ENCODE measurements at places on chromosomes 12 and 14.

DNA sequence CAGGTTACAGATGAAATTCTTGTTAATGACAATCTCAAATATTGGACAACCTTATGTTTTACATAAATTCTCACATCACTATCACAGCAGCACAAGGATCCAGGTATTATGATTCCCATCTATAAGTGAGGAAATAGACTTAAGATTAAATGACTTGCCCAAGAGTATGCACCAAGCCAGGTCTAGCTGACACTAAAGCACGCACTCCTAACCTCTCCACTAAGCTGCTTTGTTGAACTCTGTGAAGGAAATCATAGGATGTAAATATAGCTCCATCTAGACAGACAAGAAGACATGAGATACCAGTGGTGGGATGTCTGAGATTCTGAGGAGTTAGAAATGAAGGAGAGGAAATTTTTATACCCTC, 87.9 kb downstream of the PHLDA1 start:
- DNase-seq = no peak

DNA sequence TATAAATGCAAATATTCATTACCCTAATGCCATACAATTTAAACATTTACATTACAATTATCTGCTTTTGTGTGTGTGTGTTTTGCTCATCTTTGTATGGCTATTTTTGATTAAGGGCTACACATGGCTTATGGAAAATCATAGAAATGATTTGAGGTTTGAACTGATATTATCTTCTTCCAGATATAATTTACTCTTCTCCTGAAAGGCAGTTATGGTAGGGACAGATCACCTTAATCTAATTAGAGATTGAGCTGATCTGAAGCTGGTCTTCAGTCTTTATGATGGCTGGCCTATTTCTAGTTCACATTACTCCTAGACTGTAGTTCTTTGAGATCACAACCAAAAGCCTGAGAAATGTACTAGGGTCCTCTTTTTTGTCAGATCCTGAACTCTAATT, 15.6 kb downstream of the ABHD12B start:
- no peak for DNase-seq

- no peak for DNase-seq
These were observed 438.4 kb downstream of the ADAMTS20 start for GRCh38 chr12:43113616-43114015.

DNA sequence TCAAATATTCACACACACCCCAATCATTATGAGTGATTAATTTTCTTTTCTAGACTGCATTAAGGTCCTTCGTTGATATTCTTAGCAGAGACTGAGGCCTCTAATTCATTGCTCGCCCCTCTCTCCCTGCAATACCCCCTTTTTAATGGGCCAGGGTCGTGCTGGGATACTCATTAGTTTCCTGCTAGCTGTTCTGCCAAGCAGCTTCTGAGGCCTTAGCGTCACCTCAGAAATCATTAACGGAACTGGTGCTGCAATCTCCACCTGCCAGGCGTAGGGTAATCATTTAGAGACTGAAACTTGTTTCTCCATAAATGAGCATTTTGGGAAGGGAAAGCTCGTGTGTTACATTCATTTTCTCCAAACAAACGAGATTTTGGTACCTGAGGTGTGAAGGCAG, 1054.7 kb downstream of the GALC start:
- no peak for DNase-seq

DNA sequence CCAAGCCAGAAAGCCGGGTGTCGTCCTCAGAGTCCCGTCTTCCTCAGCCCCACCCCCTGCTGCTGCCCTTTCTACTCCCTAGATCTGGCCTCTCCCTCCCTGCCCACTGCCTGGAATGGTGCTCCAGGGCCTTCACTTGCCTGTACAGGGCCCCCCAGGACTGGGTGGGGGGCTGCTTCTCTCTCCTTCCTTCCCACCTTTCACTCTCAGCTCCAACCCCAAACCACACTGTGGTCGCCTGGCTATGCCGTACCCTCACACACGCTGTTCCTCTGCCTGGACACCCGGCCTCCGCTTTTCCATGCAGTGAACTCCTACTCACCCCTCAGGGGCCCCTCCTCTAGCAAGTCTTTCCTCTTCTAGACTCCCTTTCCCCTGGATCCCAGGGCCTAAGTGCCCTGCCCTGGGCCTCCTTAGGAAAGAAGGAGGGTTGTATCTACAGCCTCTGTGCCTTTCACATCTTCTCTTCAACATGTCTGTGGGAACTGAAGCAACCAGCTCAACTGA, 25.5 kb upstream of the DIO3 start:
- no peak for DNase-seq

GRCh38 chr12:96194971-96195844, 1.0 kb downstream of the ELK3 start:
- DNase-seq = peak; percentile 65

DNA sequence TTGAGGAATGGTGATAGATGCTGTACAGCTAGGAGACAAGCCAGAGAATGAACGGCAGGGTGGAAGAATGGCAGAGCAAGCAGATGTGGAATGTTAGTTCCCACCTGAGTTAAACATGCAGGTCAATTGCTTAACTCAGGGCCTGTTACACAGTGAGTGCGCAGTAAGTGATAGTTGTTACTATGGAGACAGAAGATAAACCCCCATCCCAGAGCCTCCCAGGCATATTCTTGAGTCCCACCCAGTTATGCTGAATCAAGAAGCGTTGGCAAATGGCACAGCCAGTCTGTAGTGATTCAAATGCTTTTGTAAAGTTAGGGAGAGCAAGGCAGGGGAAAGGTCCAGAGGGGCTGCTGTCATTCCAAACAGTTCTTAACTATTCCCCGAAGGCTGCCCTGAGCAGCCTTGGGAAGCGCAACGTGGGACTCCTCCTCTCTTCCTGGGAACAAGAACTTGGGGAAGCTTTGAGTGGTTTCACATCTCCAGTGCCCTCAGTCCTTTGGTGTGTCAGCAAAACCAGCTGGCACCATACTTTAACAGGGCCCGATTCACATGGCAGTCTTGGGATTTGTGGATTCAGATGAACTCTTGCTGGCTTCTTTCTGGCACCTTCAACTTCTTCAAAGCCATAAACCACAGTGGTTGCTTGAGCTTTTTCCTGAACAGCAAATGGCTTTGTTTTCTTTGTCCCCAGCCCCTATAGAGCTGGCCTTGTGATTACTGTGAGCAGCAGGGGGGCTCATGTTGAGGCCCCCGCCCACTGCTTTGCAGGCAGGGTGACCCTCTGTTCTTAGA, 66.4 kb downstream of the PPM1A start:
- DNase-seq = no peak

- DNase-seq = no peak
These were observed 71.6 kb upstream of the PPM1H start for GRCh38 chr12:63006536-63006935.

- no peak for DNase-seq
These were observed 1185.5 kb downstream of the LRFN5 start for GRCh38 chr14:42792166-42792565.

DNA sequence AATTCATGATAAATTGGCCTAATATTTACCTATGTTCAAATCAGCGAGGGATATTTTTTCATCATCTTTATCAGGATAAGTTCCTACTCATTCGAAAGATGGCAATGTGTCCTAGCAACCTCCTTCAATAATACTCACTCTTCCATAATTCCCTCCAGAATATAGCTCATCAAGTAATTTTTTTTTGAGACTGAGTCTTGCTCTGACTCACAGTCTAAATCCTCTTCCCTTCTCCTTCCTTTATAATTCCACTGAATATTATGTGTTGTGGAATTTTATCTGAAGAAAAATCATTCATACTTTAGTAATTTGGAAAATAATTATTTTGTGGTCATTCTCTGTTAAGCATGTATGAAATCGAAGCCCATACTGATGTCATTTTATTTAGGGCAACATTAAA, 663.8 kb downstream of the FLRT2 start:
- no peak for DNase-seq

DNA sequence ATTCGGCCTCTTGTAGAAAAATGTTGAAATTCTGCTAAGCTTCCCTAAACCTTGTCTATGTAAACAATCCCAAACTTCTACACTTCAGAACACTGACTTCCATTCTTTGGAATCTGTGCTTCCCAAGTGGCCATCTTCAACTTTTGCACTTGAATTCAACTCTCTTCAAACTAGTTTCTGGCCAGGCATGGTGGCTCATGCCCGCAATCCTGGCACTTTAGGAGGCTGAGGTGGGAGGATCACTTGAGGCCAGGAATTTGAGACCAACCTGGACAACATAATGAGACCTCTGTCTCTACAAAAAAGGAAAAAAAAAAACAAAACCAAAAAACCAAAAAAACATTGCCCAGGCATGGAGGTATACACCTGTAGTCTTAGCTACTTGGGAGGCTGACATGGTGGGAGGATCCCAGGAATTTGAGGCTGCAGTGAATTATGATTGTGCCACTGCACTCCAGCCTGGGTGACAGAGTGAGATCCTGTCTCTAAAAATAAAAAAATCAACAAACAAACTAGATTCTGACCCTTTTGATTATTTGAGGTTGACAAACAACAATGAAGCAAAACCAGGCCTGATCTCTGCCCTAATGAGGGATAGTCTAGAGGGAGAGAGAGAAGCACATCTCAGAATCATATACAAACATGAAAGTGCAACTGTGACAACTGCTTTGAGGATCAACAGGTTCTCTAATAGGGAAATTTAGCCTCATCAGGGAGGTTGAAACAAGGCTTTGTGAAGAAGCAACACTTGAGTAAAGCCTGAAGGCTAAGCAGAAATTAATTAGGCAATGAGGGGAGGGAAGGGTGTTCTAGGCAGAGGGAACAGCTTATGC, 11.6 kb upstream of the C12orf75 start:
- no peak for DNase-seq

- DNase-seq = no peak
These were observed 63.7 kb upstream of the DNM1L start for GRCh38 chr12:32615441-32615840.

DNA sequence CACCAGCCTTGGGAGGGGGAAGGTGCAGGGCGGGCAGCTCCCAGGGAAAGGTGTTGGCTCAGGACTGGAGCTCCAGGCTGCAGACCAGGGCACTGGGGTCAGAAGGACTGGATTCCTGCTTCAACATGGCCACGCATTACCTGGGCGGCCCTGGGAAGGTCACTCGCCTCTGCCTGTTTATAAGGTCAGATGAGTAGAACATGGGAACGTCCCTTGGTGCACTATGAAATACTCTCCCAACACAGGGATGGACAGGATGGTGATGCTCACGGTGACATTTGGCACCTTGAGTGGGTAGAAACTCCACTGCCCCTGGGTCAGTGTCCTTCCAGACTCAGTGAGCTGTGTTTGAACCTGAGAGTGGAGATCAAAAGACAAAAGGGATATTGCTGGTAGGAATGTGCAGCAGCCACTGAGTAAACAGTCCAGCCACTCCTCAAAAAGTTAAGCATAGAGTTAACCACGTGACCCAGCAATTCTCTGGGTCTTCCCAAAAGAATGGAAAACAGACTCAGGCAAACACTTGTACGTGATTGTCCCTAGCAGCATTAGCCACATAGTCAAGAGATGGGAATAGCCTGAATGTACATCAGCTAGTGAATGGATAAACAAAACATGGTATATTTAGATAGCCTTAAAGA, 9.1 kb upstream of the BDKRB2 start:
- no peak for DNase-seq

DNA sequence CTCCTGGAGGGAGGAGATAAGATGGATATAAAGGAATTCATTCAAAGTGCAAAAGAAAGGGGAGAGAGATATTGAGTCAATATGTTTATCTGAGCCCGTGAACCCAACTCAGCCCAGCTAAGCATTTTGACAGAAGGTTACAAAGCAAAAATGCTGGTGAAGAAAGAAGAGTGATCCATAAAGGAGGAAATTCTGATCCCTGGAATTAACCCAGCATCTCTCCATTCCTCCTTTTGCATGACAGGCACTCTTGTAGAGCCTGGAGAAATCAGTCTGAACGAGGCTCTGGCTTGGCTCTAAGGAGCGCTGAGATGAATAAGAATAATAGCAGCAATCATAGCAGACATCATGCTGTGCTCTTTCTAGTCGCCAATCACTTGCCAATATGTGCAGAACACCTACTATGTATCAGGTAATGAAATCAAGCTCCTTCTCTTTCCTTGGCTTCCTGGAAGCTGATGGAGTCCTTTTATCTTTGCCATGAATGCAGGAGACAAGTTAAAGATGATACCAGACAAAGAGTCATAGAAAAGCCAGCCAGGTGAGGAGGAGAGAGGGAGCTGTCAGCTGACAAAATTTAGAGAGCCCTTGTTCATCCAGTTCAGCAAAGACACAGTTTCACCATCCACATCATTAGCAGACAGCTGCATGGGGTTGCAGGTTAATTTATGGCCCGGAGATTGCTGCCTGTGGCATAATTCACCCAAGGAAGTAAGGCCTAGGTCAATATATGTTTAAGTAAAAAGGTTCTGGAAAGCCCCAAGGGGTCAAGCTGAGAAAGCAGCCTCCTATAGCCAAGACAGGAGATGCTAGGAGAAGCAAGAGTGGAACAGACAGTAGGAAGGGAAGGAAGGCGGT, 476.5 kb upstream of the TBX3 start:
- no peak for DNase-seq

Measured in stimulated activated CD4-positive, alpha-beta T cell treated with anti-CD3 and anti-CD28 coated beads, Interleukin-15, amount 100 ng/mL, for 48 hours (primary cell).